Aorta (tissue), 5 donors: ENCODE measurements at places on chromosomes 7 and 10. TPM values are rescaled to one million over a fixed set of nuclear protein-coding genes. Genes with fewer than 3 reads are reported as not detected.

Gene RBP3
- not detected for polyA plus RNA-seq

Gene ASB4
- not detected for polyA plus RNA-seq

Gene CALML5
- not detected for polyA plus RNA-seq

Gene DIP2C
- 9.0 TPM for polyA plus RNA-seq

Gene CHST12
- polyA plus RNA-seq: 2.9 TPM

Gene LRCH4
- 26.3 TPM for polyA plus RNA-seq

Gene TAS2R41
- not detected for polyA plus RNA-seq

Gene OTUD1
- 10.4 TPM for polyA plus RNA-seq

Gene WEE2
- not detected for polyA plus RNA-seq

Gene ZNF467
- polyA plus RNA-seq: 5.7 TPM

Gene HMX3
- not detected for polyA plus RNA-seq

Gene HOXA9
- 1.5 TPM for polyA plus RNA-seq
